ENCODE measurements at places on chromosomes 7 and 10. TPM values are rescaled to one million over a fixed set of nuclear protein-coding genes. Genes with fewer than 3 reads are reported as not detected.

- no peak for DNase-seq
Observed at GRCh38 chr7:31476073-31476745, 37.7 kb upstream of the ITPRID1 start.

GRCh38 chr10:70940834-70941568, 52.6 kb upstream of the PCBD1 start:
- DNase-seq: no peak

- DNase-seq: no peak
Observed at GRCh38 chr10:49710966-49711365, 31.5 kb downstream of the C10orf53 start.

GRCh38 chr10:70441895-70442309, 421 bp upstream of the NODAL start:
- DNase-seq: no peak

GRM8 gene
- total RNA-seq: not detected
